ENCODE measurements at places on chromosomes 7 and 10.

- DNase-seq, result no peak
Measured at GRCh38 chr10:71143170-71143569, 69.2 kb upstream of the UNC5B start.

DNA sequence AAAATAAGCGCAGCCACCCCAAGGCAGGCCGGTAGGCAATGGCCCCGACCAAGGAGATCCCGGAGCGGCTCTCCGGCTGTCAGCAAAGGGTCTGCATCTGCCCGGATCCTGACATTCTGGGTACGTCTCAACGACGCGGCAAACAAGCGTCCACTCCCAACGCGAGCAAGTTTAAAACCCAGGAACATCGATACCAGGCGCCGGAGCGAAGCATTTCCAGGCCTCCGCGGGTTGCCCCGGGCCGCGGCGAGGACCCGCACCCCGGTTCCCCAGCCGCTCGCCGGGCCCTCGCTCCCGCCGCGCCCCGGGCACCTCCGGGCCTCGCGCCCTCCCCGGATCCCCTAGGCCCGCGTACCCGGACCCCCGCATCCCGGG is 453 bp downstream of the URGCP start:
- DNase-seq, result no peak

- no peak for DNase-seq
Measured at GRCh38 chr7:74084722-74085578, 1.3 kb downstream of the LIMK1 start.

- DNase-seq, result no peak
Measured at GRCh38 chr7:107879400-107880035, 11.5 kb upstream of the DLD start.

- no peak for DNase-seq
Measured at GRCh38 chr7:35261476-35262285, 7.8 kb upstream of the TBX20 start.

- DNase-seq, result no peak
Measured at GRCh38 chr10:45197816-45198485, 117.5 kb downstream of the OR13A1 start.

DNA sequence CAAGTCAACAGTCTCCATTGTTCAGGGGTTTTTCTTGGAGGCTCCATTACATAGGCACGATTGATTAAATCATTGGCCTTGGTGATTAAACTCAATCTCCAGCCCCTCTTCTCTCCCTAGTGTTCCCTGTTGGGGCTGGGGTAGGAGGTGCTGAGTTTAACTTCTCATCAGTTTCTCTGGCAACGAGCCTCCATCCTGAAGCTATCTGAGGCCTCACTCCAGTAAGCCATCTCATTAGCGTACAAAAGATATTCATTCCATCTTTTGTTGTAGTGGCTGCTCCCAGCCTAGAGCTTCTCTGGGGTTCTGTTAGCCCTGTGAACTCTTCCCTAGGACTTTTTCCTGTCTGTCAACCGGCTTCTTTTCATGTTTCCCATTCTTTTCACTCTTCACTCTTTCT is 11.6 kb downstream of the TYW1 start:
- no peak for DNase-seq

GRCh38 chr10:11702264-11702663 is 39.9 kb upstream of the ECHDC3 start:
- DNase-seq, result no peak

GRCh38 chr10:43322769-43323168 is 48.7 kb upstream of the FXYD4 start:
- peak; percentile 77 for DNase-seq

- peak; percentile 5 for DNase-seq
Measured at GRCh38 chr10:132904814-132905649, 37.3 kb downstream of the CFAP46 start.

GRCh38 chr10:13839030-13839429 is 252.3 kb downstream of the PRPF18 start:
- DNase-seq, result no peak

DNA sequence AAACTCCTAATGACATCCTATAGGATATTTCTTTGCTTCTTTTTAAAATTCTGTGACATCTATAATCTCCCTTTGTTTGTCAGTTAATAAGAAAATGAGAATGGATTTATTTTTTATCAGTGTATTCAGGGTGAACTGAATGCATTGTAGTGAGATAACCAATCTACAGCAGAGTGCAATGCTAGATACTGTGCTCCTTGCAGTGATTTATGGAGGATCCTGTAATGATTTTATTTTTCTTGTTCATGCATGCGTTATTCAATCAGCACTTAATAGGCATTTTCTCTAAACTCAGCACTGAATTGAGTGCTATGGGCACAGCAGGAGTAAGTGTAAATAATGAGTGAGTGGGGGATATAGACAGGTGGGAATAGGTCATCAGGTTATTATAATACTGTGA is 253.9 kb downstream of the CDK14 start:
- DNase-seq, result no peak

DNA sequence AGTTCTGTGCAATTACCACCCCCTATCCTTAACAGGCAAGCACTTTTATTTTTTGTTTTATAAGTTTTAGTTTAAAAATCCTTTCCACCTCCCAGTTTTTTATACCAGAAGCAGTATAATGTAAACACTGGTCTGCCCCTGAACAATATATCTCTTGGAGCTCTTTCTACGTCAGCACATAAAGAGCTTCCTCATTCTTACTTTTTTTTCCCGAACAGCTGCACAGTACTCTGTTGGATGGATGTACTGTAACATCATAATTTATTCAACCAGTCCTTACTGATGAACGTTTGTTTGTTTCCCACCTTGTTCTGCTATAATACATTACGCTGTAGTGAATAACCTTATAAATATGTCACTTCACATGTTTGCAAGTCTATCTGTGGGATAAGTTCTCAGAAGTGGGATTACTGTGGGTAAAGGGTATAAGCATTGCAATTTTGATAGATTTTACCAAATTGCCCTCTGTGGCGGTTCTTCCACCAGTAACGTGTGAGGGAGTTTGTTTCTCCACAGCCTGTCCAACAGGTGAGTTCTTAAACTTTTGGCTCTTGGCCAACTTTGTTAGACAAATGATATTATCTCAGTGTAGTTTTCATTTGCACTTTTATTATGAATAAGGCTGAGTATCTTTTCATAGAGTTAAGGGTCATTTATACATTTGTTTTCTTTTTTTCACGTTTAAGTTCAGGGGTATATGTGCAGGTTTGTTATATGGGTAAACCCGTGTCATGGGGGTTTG is 32.8 kb downstream of the ADRA2A start:
- no peak for DNase-seq

DNA sequence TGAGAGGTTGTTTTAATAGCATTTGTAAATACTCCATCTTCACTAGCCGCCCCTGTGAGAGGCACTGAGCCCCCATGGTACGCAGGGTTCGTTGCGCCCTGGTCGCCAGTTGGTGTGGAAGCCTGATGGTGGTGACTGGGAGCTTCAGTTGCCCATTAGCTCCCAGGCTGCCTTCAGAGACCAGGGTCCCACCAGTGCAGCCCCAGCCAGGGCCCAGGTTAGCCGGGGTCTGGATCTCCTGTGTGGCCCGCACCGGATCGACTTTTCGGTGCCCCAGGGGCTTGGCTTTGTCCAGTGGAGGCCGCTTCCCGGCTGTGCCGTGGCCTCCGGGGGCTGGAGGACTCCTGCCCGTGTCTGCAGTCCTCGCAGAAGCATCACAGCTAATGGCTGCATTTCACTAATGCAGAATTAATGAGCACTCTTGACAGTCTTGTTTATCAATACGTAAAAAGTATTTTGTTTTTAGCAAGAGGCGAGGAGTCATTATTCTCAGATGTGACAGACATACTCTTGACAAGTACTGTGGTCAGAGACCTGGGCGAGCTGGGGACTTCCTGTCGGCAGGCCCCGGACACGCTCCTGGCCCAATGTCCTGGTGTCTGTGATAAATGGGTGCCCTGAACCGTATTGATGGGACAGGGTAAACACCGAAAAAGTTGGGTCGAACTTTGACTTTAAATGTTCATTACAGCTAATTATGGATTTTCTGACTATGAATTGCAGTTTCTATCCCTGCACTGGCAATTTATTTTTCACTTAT is 99.8 kb downstream of the NKX6-2 start:
- no peak for DNase-seq

DNA sequence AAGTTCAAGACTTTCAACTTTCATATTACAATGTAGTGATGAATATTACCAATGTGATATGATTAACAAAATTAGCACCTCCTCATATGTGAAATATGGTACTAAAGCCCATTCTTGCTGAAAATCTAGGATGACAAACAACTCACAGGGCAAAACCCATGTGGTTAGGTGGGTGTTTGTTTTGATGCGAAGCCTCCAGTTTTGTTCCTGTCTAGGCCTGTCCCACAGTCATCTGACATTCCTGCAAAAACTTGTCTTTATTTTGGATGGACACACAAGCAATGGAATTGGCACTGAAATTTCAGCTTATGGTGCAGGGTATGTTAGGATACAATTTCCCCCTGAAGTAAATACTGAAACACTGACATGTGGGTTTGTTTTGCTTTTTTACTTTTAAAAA is 95.3 kb downstream of the PARD3 start:
- no peak for DNase-seq

GRCh38 chr10:128489324-128490247 is 363.4 kb upstream of the MKI67 start:
- DNase-seq, result no peak

DNA sequence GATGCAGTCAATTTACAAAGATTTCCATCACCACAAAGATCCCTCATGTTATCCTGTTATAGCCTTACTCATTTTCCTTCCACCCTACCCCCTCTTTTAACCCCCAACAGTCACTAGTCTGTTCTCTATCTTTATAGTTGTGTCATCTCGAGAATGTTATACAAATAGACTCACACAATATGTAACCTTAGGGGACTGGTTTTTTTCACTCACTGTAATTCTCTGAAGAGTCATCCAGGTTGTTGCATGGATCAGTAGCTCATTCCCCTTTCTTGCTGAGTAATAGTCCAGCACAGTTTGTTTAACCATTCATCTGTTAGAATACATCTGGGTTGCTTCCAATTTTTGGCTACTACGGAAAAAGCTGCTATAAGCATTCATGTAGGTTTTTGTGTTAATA is 121.1 kb upstream of the PDE1C start:
- DNase-seq, result no peak

GRCh38 chr10:133262696-133263095 is 14.0 kb downstream of the ADAM8 start:
- DNase-seq, result no peak

GRCh38 chr7:149838992-149839408 is 825 bp downstream of the ZNF862 start:
- DNase-seq, result no peak

DNA sequence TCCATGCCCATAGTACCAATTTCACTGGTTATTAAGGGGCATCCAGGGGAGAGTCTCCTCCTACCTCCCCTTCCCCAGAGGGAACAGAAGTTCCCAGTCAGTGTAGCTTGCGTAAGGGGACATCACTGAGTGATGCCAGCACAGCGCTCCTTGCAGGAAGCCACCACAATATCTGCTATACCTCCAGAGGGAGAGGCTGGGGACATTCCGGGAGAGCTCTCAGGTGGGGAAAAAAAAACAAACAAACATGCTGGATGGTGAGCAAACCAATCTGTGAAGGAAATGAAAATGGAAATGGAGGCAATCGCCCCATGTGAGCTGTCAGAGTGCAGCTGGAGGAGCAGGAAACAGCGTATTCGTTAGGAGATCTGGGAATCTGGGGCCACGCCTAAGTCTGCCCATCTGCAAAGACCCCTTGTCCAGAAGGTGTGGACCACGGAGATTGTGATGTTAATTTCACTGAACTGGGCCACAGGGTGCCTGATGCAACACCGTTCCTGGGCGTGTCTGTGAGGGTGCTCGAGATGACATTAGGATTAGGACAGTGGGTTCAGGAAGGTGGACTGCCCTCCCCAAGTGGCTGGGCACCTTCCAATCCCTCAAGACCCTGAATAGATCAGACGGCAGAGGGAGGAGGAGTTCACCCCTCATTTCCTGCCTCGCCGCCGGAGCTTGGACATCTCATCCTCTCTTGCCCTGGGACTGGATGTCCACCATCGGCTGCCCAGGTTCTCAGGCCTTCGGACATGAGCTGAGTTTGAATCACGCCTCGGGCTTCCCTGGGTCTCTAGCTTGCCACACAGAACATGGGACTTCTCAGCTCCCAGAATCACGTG is 30.5 kb downstream of the GNA12 start:
- no peak for DNase-seq
